DND-41 (cell line): ENCODE measurements at places on chromosomes 6 and 20.

GRCh38 chr20:3896302-3896701 is 7.1 kb downstream of the PANK2 start:
- H3K27ac ChIP-seq, result no peak overlapping the region
- H3K4me1 ChIP-seq, result peaks cover 46% of the 10 kb centered on the region
- no peak overlapping the region for H3K4me3 ChIP-seq
- H3K27me3 ChIP-seq, result no peaks in the 10 kb centered on the region
- DNase-seq, result no peak

GRCh38 chr6:113488061-113488460 is 369.1 kb upstream of the MARCKS start:
- no peak for DNase-seq
- no peak overlapping the region for H3K27ac ChIP-seq
- no peaks in the 10 kb centered on the region for H3K27me3 ChIP-seq
- no peaks in the 10 kb centered on the region for H3K4me1 ChIP-seq
- no peak overlapping the region for H3K4me3 ChIP-seq
- no peaks in the 10 kb centered on the region for H3K36me3 ChIP-seq

- no peaks in the 10 kb centered on the region for H3K36me3 ChIP-seq
- no peaks in the 10 kb centered on the region for H3K4me1 ChIP-seq
- no peak overlapping the region for H3K4me3 ChIP-seq
- no peak for DNase-seq
Observed at GRCh38 chr6:101513181-101513580, 119.7 kb downstream of the GRIK2 start.

GRCh38 chr6:144467172-144467762 is 182.1 kb downstream of the UTRN start:
- H3K36me3 ChIP-seq, result peaks cover 68% of the 10 kb centered on the region
- no peaks in the 10 kb centered on the region for H3K4me1 ChIP-seq
